ENCODE measurements at places on chromosomes 5 and 9.

DNA sequence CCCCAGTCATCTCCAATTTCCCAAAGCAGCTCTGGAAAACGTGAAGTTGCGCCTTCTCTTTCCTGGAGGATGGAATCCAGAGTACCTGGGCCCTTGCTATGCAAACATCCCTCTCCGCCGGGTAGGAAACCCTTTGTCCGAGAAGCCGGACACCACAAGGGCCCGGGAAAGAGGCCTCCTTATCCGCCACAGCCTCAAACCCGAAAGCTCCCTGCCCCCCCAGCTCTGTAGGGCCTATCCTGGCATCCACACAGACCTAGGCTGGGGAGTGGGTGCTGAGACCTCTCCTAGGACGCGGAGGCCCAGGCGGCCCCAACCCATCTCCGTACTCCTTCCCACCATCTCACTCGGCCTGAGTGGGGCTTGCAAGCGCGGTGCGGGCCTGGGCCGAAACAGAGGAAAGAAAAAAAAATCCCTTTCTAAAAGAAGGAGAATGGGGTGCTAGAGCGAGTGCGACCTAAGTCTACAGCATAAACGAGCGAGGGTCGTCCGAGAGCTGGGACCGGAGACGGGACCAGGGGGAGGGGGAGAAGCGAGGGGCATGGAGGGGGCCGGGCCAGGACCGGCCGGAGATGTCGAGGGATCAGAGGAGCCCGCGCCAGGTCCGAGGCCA, 624 bp downstream of the FBXW11 start:
- DNase-seq = peak; percentile 62

DNA sequence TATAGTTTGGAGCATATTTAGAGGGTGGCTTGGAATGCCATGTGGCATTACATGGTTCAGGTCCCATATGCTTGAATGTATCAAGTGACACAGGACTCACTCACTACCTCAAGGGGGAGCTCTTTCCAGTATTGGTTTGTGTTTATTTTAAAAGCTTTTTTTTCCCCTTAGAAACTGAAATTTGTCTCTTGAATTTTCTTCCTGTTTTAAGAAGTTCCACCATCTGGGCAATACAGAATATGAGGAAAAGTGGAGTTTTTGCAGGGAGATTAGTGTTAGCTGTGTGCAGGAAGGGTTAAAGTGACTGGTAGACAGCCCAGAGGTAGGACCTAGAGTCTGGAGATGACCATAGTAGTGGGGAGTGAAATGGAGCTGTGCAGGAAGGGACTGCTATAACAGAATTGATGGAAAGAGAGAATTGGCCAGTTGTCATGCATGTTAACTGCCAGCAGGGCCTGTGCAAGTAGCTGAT, 36.6 kb downstream of the CTNNA1 start:
- no peak for DNase-seq

- DNase-seq = no peak
These were observed 126.7 kb downstream of the GADD45G start for GRCh38 chr9:89731262-89732182.

GRCh38 chr5:158884827-158885518, 214.7 kb downstream of the EBF1 start:
- DNase-seq = no peak

DNA sequence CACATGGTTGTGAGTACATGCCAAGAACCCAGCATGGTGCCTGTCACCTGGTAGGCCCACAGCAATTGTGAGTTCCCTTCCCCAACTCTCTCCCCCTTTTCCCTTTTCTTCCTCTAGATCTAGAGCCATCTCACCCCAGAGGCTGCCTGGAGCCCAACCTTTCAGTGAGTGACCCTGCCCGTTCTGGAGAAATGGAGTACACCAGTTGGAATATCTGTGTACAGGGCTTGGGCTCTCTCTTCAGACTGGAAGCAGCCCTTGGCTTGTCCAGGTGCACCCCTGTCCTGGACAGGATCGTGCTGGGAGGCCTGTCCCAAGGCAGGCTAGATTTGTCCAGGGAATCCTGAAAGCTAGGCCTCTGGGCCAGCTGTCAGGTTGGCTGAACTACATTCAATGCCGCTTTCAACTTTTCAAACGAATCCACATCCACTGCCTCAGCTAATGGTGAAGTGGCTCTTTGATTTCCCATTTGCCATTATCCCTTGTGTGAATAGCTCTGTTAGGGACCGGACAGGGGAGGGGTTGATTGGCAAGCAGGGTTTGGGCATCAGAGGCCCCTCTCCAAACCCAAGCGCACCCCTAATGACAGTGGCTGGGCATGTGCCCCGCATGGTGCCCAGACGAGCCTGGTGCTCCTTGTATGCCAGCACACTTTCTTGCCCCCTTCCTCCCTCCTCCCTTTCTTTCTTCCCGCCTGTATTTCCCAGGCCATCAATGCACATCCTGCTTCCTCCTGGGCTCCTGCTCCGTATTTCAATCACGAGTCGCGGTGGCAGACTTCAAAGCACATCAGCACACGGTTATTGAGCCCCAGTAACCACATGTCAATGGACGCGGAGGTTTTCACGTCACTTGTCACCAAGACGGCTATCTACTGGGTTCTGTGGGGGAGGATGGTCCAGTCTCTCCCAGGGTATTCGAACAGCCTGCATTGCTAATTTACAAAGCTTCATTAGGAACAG, 211.2 kb downstream of the DAB2IP start:
- no peak for DNase-seq

DNA sequence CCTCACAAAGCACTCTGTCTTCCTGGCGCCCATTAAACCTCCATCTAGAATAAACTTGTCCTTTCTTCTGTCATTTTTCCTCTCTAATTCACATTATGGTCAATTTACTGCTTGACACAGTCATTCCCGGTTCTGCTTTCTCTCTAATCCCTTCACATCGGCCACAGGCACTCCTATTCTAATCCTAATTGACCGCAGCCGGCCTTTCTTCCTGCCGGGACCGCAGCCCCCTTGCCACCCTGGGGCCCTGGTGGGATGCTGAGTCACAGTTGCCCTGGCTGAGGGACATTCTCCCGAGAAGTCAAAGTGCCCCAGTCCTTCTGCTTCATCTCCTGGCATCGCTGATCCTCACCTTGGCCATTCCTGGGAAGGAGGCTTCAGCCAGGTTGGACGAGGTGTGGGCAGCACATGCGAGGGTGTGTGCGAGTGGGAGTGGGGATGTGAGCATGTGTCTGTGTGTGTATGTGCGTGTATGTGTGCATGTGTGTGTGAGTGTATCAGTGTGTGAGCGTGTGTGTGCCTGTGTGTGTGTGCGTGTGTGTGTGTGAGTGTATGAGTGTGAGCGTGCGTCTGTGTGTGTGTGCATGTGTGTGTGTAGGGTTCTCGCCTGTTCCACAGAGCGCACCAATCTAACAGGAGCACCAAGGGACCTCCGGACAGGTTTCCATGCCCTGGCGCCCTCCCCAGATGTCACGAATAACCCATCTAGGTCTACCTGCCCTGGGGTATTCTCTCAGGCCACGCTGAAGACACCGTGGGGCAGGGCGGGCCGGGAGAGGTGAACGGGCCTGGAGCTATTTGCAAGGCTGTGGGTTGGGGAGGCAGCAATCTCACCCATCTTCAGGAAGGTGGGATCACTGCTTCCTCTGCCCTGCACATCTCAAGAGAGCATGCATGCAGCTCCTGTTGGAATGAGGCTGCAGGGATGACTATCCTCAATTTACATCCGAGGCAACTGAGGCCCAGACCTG, 191.2 kb downstream of the PAX5 start:
- DNase-seq = no peak

DNA sequence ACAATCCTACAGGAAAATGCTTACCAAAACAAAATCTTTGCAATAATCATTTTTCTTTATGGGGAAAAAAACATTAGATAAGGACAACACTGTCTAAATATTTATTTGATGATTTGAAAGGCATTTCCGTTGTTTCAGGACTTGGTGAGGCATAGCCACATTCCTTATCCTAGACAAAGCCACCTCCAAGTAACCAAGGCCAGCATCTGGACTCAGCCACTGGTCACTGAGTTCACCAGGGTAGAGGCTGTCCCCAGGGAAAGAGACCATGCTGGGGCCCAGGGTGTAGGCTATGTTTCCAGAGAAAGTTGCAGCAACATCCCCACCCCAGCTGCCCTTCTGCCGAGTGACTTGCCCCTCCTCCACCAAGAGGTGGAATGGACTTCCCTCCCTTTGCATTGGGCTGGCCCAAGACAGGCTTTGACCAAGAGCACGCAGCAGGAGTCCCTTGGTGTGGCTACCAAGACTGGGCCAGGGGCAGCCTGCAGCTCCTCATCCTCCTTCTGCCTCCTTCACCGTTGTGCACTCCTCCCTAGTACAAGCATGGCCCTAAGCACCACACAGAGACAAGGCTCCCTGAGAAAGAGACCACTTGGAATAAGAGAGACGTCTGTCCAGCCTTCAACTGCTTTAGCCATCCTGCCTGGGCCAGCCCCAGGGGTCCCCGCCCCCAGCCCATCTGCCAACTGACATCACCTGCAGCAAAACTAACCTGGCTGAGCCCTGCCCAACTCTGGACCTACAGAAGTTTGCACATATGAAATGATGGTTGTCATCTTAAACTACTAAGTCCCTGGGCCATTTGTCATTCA, 68.1 kb upstream of the SPIN1 start:
- no peak for DNase-seq

GRCh38 chr5:160451281-160451680, 29.6 kb downstream of the PTTG1 start:
- DNase-seq = no peak

- no peak for DNase-seq
These were observed 55.7 kb downstream of the SH3TC2 start for GRCh38 chr5:149007174-149007573.

DNA sequence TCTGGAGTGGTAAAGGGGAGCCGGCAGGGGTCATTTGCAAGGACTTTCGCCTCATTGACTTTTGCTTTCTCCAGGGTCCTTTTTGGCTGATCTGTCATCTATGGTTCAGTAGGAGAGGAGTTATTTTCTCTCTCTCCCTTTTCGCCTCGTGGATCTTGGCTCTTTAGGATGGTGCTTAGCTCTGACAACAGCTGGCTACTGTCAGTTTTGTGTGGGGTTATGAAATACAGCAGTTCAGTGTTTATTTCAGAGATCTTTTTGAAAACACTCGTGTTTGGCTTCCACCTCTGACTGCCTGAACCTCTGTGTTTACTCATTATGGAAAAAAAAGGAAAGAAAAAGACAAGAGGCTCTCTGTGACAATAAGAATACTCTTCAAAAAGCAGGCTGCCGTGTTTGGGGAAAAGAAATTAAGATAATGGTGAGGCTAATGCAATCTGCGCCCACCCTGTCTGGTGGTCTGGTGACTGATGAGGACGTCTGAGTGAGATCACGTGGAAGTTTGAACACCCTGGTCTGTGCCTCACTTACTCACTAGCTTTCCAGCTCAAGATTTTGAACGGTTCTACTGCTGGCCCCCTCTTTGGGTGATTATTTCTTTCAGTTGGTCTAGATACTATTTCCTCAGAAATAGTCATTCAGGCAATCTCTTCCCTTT, 567.7 kb downstream of the CAAP1 start:
- DNase-seq = no peak

GRCh38 chr5:136275601-136276000, 82.6 kb upstream of the SMIM32 start:
- no peak for DNase-seq
